ENCODE measurements at places on chromosomes 4 and X. TPM values are rescaled to one million over a fixed set of nuclear protein-coding genes. Genes with fewer than 3 reads are reported as not detected.

The CD40LG gene
- not detected for total RNA-seq

The SLC30A9 gene
- total RNA-seq: 71.3 TPM

The OPHN1 gene
- total RNA-seq: 1.5 TPM

The PLXNA3 gene
- 36.3 TPM for total RNA-seq

The MAP3K15 gene
- 1.3 TPM for total RNA-seq

The GSPT2 gene
- total RNA-seq: 51.0 TPM

The STPG2 gene
- 0.11 TPM for total RNA-seq

The EVC2 gene
- total RNA-seq: 7.1 TPM

The KDM5C gene
- total RNA-seq: 98.7 TPM

The GPRIN3 gene
- total RNA-seq: 0.48 TPM

The SLC10A7 gene
- 3.9 TPM for total RNA-seq

The FGG gene
- not detected for total RNA-seq

The MAGEB17 gene
- 0.74 TPM for total RNA-seq

The GLRA3 gene
- 0.09 TPM for total RNA-seq

The GAGE12F gene
- not detected for total RNA-seq

The RBMXL3 gene
- not detected for total RNA-seq

The SEPSECS gene
- 4.2 TPM for total RNA-seq

The EMCN gene
- not detected for total RNA-seq

The PUDP gene
- total RNA-seq: 46.3 TPM

The TCEAL4 gene
- 53.0 TPM for total RNA-seq

The DUX4 gene
- not detected for total RNA-seq

The TMPRSS11B gene
- not detected for total RNA-seq

The FRMD7 gene
- total RNA-seq: not detected

The CD99L2 gene
- 7.3 TPM for total RNA-seq

The PRRG1 gene
- 9.0 TPM for total RNA-seq

The PPP4R3C gene
- not detected for total RNA-seq

The SSX2 gene
- not detected for total RNA-seq

The CSAG1 gene
- total RNA-seq: not detected

The GAGE13 gene
- total RNA-seq: not detected

The RPS6KA6 gene
- 10.5 TPM for total RNA-seq
